Natural killer cell treated with Interleukin-12 subunit alpha and Interleukin-12 subunit beta and Interleukin-15 and Interleukin-18, amount 100 ng/mL, for 72 hours (primary cell): ENCODE measurements at places on chromosomes 3 and 15. TPM values are rescaled to one million over a fixed set of nuclear protein-coding genes. Genes with fewer than 3 reads are reported as not detected.

The CTXND1 gene
- total RNA-seq, result not detected

The LINS1 gene
- total RNA-seq, result 40.5 TPM

The GOLGA6D gene
- not detected for total RNA-seq

The TM4SF4 gene
- total RNA-seq, result not detected

The NR2E3 gene
- not detected for total RNA-seq
